Ecto neural progenitor cell (in vitro differentiated cells): ENCODE measurements at places on chromosomes 3 and 15.
A peak's percentile ranks its signal among the peaks of the same experiment; 100 is the strongest.

DNA sequence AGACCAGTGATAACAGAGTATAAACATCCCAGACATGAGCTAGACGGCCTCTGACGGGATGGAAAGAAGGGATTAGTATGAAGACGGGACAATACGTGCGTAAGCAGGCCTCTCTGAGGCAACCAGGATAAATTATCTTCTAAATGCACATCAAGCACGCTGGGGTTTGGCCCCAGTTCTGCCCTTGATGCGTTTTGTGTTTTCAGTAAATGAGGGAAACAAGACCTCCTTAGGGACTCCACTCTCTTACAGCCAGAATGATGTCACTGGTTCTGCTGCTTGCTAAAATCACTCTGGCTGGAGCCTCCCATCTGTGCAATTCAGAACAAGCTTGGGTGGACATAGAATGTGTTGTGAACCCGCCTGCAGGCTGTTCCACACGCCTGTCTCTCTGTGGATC, 156.0 kb upstream of the MCTP2 start:
- DNase-seq: no peak

DNA sequence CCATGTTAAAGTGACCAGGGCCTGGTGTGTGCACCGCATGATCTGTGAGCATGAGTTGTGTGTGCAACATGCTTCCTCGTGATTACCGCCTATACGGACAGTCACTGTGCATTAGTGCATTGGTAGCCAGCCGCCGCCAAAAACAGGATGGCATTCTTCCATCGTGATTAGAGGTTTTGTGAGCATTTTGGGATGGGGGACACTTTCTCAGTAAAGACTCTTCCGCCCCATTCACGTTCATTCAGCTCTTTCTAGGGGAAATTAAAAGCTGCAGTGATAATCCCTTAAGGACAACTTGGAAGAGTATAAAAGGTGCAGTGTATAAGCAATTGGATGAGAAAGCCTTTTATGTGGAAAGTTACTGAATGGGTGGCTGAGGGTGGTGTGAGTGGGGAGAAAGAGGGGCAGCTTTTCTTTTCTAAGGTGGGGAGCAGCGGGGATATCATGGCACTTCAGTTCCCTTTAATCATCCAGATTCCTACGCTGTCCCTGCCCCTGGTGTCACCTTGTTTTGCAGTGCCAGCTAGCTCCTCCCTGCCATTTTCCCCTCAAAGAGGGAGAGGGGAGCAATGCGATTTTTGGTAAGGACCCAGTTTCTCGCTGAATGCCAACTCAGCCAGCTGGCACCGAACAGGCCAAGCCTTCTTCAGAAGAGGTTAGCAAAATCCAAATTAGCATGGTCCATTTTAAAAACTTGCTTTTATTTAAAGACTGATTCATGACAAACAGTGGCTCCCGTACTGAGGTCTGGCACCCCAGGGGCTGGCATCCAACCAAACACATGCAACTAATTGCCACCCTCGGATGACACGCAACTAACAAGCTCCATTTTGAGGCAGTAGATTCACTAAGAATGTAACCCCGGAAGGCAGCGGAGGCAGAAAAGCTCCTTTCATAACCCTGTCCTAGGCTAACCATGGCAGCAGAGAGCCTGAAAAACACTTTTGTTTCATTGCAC, 447.8 kb downstream of the FHIT start:
- no peak for DNase-seq

- no peak for DNase-seq
These were observed 37.6 kb upstream of the FBN1 start for GRCh38 chr15:48682942-48683651.

DNA sequence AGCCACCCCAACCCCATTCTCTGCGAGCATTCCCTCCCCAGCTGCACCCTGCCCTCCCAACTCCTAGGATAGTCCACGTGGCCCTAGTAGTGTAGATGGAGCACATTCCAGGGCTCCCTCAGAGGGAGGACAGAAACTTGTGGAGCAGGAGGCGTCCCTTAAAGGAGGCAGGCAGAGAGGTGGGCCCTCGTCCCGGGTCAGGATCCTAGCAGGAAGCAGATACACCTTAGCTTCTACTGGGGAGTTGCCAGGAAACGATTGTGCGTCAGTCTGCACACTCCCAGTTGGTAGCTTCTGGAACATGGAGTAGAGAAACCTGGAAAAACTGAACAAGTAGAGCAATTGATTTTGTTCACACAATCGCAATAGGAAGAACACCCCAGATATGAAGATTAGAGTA, 43.9 kb upstream of the KLHL25 start:
- no peak for DNase-seq

- no peak for DNase-seq
These were observed 46.4 kb upstream of the IQSEC1 start for GRCh38 chr3:13119471-13120220.

DNA sequence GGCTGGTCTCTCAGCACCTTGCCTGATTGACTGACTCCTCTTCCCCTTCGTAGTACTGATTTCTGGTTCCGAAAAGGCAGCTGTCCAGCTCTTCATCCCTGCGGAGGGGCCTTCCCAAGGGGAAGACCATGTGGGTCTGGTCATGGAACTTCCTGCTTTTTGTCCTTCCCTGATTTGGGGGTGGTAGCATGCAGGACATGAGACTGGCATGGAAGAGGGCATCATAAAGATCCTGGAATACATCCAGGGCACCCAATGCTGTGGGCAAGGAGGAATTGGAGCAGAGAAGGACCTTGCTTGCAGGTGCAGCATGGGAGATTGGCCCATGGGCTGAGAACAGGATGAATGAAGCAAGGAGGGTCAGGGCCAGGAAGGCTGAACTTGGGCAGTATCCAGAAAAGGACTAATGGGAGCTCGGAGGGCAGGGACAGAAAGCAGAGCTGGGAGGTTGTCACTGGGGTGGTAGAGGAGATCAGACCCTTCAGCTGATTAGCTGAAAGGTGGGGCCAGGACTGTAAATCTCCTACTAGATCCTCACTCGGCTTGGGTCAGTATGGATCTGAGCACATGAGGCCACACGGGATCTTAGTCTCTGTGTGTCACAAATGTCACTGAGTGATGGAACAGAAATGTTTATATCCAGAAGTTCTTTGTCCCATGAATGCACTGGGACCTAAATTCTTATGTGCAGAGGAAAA, 59.5 kb downstream of the AMOTL2 start:
- DNase-seq: peak; percentile 29

GRCh38 chr3:34957677-34958076, 681.6 kb upstream of the ARPP21 start:
- DNase-seq: no peak

GRCh38 chr3:129305592-129306091, 27.0 kb downstream of the HMCES start:
- DNase-seq: peak; percentile 95

- no peak for DNase-seq
These were observed 78.7 kb downstream of the PLXNA1 start for GRCh38 chr3:127061641-127062040.

GRCh38 chr3:38107911-38108648, 28.8 kb downstream of the ACAA1 start:
- no peak for DNase-seq

GRCh38 chr15:37788330-37788729, 146.1 kb upstream of the TMCO5A start:
- no peak for DNase-seq

DNA sequence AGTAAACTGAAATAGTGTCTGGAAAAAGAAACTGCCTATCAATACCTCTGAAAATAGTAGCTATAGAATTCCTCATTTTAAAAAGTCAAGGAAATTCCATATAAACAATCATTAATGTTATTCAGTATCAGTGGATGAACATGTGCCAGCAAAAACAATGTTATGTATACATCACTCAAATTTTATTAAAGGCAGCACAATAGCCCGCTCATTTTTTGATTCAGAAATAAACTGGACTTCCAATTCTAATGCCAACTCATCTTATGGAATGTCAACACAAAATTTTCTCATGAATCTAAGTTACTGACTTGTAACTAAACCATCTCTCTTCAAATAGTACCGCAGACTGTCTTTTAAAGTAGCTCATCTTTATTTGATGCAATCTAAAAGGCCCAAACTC, 19.0 kb downstream of the THBS1 start:
- no peak for DNase-seq

GRCh38 chr3:61560517-61561373, 626 bp upstream of the PTPRG start:
- DNase-seq: peak; percentile 90

- no peak for DNase-seq
These were observed 856 bp downstream of the ABCF3 start for GRCh38 chr3:184186902-184187207.

DNA sequence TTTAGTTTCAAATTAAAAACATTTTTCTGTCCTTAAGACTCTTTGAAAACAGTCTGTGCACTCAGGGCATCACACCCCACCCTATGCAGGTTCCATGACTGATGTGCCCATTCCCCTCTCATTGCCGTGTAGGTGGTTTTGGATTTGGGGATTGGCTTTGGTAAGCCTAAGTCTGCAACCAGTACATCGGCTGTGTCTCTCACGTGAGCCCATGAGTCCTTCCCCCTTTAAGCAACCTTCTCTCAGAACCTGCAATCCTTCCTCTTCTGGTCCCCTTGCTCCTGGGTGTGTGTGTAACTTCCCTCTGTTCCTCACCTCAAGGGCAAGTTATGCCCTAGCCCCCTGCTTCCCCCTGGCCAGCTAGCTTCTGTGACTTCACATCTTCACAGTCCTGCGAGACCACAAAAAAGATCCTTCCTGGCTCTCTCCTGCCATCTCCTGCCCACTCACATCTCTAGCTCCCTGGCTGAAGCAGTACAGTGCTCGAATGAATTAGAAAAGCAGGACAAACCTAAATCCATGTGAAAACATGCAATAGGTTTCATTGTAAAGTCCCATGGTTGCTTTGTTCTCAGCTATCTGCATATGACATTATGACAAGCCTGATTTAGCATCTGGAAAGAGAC, 126.7 kb downstream of the UACA start:
- DNase-seq: no peak

- DNase-seq: no peak
These were observed 132.2 kb downstream of the KLF13 start for GRCh38 chr15:31458596-31459399.

- DNase-seq: no peak
These were observed 55.9 kb downstream of the TRA2B start for GRCh38 chr3:185881926-185882325.

GRCh38 chr3:52798978-52799476, 4.4 kb downstream of the ITIH3 start:
- peak; percentile 59 for DNase-seq

- DNase-seq: no peak
These were observed 6.1 kb downstream of the WNT7A start for GRCh38 chr3:13873818-13874217.

- DNase-seq: no peak
These were observed 236.8 kb downstream of the MEIS2 start for GRCh38 chr15:36863570-36863969.

DNA sequence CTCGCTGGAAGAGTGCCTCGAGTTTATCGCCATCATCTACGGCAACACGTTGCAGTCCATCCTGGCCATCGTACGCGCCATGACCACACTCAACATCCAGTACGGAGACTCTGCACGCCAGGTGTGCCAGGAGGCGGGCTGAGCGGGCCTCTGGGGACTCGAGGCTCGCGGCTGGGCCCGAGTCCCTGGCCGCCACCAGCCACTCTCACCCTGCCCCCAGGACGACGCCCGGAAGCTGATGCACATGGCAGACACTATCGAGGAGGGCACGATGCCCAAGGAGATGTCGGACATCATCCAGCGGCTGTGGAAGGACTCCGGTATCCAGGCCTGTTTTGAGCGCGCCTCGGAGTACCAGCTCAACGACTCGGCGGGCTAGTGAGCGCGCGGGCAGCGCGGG, 1.9 kb downstream of the GNAT1 start:
- DNase-seq: no peak

DNA sequence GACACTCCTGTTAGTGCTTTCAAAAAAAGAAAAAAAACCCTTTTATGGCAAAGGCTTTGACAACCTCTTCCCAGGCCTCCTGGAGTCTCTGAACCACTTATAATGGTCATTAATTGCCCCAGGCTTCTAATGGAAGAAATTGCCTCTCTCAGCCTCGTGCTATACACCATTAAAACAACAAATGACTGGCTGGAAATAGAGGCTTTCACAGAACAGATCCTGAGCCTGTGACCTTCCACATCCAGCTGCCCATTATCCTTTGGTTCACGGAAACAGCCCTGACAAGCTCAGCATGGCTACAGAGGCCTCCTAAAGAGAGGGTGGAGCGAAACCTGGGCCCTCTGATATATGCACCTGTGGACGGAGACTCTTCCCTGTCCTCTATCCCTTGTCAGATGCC, 26.8 kb upstream of the MKRN3 start:
- no peak for DNase-seq

- no peak for DNase-seq
These were observed 47.6 kb upstream of the SPPL2A start for GRCh38 chr15:50813089-50813488.

GRCh38 chr15:58293622-58294550, 137.9 kb upstream of the LIPC start:
- DNase-seq: no peak

DNA sequence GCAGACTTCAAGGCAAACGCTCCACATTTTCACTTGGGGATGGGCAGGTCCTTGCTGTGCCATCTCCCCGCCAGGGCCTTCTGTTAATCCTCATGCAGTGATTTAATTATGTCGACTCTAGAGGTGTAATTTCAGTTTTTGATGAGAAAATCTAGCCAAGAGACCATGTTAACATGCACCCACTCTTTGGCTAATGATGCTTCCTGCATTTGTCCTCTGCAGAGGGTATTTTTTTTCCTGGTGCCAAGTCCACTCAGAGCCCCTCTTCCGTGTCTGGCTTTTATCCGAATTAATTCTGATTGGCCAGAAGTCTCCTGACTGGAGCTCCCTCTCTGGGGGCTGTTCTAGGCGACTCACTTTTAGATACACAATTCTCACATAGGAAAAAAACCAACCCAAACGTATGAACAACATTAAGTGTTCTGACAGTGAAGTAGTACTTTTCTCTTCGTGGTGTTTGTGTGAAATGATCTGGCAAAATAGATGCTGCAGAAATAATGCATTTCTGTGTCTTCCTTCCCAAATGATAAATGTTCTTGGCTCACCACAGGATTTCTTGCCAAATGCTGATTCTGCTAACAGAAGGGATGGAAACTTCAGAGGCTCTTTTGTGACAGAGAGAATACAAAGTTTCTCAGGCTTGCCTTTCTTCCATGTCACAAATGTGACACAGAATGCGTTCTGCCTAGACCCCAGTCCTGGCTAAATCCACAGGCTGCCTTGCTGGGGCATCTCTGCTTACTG, 190.0 kb downstream of the CACNA2D3 start:
- DNase-seq: no peak

DNA sequence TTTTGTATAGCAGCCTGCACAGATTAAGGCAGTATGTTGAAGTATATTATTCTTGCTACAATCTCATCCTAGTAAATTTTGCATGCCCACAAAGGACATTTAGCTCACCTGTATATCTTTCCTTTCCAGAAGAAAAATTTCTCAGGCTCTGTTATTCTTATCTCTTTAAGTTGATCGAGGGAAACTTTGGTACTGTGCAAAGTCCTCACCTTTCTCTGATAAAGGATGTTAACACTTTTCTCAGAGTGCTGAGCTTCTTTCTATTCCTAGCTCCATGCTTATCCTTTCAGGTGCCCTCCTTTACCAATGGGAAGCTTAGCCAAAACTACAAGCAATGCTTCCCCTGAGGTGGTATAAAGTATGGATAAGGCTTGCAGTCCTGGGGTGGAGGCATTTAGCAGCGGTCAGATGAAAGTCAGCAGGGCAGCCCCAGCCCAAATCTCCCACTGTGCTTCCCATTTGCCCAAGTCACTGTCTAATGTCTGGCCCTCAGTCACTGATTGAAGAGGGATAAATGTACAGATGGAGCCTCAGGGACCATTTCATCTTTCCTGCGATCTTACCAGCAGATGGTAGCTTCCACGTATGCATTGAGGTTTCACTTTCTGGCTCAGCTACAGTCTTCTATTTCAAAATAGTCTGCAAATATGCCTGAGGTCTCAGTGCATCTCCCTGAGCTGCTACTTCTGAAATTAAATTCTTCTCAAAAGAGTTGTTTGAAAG, 127.8 kb upstream of the P2RY1 start:
- no peak for DNase-seq
